ENCODE measurements at places on chromosomes 3 and 15. TPM values are rescaled to one million over a fixed set of nuclear protein-coding genes. Genes with fewer than 3 reads are reported as not detected.

GRCh38 chr3:111481551-111481950 lies 60.4 kb upstream of the CD96 start:
- no peak for DNase-seq

GRCh38 chr3:183699238-183699947 lies 1.8 kb downstream of the YEATS2 start:
- DNase-seq, result no peak

DNA sequence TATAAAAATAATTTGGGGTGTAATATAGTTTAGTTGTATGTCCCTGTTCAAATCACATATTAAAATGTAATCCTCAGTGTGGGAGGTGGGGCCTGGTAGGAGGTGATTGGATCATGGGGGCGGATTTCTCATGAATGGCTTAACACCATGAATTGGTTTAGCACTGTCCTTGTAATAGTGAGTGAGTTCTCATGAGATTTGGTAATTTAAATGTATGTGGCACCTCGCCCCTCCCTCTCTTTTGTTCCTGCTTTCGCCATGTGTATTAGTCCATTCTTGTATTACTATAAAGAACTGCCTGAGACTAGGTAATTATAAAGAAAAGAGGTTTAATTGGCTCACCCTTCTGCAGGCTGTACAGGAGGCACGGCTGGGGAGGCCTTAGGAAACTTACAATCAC lies 83.9 kb downstream of the ANXA2 start:
- no peak for DNase-seq

DNA sequence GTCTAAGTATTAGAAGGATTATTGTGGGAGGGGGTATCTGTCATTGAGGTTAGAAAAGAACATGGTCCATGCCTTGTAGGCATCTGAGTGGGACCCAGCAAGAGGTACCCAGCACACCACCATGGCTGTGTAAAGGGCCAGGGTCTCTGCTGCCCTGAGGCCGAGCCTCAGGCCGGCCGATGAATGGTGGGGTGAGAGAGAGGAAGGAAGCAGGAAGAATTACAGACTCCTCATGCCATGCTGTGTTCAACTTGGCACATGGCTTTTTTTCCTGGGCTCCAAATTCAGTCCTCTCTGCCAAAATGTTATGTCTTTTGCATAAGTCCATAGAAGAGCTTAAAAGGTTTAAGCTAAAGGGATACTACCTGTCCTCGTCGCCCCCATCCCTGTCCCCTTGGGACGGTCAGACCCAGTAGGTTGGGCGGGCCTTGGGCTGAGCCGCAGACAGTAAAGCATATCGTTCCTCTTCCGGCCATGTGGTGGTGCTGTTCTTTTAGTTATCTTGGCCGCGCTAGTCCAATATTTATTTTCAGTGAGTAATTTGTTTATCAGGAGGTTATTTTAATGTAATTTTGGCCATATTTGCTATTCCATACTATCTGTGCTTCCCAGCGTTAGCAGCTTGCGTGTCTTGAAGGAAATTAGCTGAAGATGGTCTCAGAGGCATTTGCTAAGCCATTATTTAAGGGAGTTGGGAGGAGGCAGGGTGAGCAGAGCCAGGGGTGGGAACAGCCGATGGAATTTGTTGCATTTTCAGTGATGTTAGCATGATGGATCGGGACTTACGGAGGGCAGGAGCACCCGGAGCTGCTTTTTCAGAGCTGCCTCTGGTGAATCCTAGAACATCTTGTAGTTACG lies 152.4 kb downstream of the AGBL1 start:
- DNase-seq, result no peak

DNA sequence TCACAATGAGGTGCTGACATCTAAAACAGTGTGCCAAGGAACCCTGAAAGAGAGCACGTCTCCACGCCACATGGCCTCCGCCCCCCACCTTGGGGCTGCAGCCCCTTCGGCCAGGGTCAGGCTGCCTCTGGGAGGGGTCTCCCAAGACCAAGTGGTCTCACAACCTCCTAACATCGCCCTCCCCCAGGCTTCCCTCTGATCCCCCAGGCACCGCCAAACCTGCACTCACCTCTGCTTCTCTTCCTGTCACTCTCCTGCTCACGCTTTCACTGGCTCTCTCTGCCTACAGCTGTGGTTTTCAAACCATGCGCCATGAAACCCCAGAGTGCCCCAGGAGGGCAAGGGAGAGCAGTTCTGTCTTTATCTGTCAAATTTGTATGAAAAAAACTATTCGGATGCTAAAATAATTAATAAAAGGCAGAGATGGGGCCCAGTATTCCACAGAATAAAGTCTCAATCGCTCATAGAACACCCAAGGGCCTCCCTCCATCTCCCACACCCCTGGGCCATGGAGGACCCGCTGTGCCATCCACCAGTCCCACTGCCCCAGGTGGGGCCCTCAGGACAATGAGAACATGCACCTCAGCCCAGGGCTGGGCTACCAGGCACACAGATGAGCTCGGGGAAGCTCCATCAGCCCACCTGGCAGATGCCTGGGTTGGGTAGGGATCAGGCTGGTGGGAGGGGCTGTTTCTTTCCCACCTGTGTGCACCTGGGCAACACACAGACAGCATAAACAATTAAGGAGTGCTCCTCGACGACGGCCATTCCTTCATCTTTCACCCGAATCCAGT lies 21.5 kb downstream of the CYFIP1 start:
- no peak for DNase-seq

DNA sequence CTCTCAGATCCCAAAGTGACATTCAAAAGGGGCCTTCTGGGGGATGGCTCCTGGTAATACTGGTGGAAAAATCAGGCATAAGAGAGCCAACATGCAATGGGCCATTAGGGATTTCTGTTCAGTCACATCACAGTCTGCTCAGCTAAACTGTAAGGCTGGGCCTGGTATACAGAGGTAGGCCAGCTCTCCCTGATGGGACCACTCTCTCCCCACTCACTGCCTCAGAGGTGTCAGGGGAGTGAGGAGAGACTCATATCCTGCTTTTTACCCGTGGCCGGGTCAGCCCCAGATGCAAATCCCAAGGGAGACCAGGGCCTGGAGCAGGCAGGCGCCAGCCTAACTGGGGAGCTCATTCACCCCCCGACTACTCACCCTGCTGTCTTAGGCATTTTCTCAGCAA lies 48.1 kb upstream of the TPM1 start:
- DNase-seq, result no peak

DNA sequence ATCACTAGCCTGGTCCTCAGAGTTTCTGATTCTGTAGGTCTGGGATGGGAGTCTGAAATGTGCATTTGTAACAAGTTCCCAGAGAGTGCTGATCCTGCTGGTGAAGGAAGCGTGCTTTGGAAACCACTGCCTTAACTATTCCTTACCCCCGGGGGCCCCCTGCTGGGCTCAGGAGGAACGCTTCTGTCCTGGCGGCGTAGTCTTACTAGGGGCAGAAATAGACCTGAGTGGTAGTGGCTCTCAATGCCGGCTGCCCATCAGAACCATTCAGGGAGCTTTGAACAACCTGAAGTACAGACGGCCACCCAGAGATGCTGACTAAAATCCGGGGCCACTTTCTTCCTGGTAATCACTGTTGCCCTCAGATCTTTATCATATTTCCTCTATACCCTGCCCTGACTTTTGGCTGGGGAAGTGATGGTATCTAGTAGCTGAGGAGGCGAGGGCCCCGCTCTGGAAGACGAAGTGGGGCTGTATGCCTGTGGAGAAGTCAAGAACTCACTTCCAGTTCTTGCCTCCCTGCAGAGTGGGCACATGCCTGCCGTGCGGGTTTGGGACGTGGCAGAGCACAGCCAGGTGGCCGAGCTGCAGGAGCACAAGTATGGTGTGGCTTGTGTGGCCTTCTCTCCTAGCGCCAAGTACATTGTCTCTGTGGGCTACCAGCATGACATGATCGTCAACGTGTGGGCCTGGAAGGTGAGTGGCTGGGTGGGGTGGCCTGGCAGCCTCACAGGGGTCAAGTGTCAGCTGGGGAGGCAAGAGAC lies 16.3 kb upstream of the JMJD7 start:
- peak; percentile 81 for DNase-seq

GRCh38 chr3:12706504-12707253 lies 42.8 kb upstream of the RAF1 start:
- peak; percentile 74 for DNase-seq

GRCh38 chr3:31752305-31753049 lies 219.8 kb downstream of the STT3B start:
- DNase-seq, result no peak

GRCh38 chr3:179036226-179036625 lies 35.4 kb downstream of the ZMAT3 start:
- no peak for DNase-seq

GRCh38 chr15:25070353-25070963 lies 115.7 kb downstream of the SNRPN start:
- DNase-seq, result no peak

DNA sequence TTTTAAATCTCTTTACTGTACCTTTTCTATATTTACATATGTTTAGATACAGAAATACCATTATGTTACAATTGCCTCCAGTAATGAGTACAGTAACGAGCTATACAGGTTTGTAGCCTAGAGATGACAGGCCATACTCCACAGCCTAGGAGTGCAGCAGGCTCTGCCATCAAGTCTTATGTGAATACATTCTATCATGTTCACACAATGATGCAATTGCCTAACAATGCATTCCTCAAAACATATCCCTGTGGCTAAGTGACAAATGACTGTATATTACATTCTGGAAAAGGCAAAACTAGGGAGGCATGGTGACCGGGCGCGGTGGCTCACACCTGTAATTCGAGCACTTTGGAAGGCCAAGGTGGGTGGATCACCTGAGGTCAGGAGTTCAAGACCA lies 192.4 kb upstream of the IGF1R start:
- DNase-seq, result no peak

DNA sequence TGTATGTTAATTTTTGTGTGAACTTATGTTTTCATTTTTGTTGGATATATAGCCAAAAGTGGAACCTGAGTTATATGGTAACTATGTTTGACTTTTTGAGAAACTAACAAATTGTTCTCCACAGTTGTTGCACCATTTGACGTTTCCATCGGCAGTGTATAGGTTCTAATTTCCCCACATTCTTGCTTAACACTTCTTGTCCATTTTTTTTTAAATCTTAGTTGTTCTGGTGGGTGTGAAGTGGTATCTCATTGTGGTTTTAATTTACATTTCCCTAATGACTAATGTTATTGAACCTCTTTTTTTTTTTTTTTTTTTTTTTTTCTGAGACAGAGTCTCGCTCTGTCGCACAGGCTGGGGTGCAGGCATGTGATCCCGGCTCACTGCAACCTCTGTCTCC lies 8.0 kb downstream of the NISCH start:
- DNase-seq, result no peak

GRCh38 chr15:100895721-100896120 lies 16.1 kb downstream of the ALDH1A3 start:
- DNase-seq, result no peak

GRCh38 chr15:42890161-42890913 lies 30.2 kb downstream of the TTBK2 start:
- peak; percentile 88 for DNase-seq

GRCh38 chr3:46214751-46215352 lies 6.7 kb upstream of the CCR1 start:
- DNase-seq, result no peak

DNA sequence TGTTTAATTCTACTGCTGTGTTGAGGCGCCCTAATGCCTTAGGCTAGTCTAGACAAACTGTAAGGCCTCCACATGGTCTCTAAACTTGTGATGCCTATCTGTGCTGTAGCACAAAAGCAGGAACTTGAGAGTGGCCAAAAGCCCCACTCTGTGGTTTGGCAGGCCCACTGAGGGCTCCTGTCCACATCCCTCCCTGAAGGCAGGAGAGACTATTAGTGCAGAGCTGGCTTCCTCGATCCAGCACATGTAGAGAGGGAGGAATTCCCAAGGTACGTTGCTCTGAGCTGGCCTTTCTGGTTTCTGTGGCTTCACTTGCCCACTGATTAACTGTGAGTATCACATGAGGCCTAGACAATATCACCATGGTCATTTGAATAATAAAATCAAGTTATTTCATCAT lies 90.6 kb downstream of the POLR2M start:
- no peak for DNase-seq

GRCh38 chr15:31483986-31484951 lies 157.6 kb downstream of the KLF13 start:
- no peak for DNase-seq

GRCh38 chr3:156135921-156136638 lies 15.7 kb downstream of the KCNAB1 start:
- DNase-seq, result no peak

GRCh38 chr3:85120879-85121278 lies 162.1 kb downstream of the CADM2 start:
- no peak for DNase-seq

GRCh38 chr15:71044006-71044405 lies 71.3 kb upstream of the THSD4 start:
- DNase-seq, result peak; percentile 82

GRCh38 chr15:70323111-70323851 lies 225.6 kb upstream of the TLE3 start:
- DNase-seq, result no peak

GRCh38 chr3:180321534-180321933 lies 280.4 kb upstream of the TTC14 start:
- DNase-seq, result no peak

GRCh38 chr3:174957551-174958001 lies 98.4 kb downstream of the NAALADL2 start:
- DNase-seq, result peak; percentile 39

DNA sequence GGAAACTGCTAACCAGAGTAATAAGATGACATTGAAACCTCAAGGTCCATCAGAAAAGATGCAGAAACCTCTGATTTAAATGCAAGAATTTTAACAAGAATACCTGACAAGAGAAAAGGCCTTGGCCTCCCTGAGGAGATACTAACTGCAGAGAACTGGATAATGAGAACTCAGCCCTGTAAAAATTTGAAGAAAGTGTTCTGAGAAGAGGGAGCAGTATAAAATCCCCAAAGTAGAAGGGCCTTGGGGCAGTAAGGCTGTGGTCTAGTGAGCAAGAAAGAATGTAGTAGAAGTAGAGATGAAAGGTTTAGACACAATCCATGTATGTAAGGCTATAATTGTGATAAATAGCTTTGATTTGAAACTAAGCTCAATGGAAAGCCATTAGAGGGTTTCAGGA lies 394.1 kb downstream of the ZBBX start:
- no peak for DNase-seq

GRCh38 chr15:64045774-64046420 lies 388 bp downstream of the DAPK2 start:
- DNase-seq, result no peak

DNA sequence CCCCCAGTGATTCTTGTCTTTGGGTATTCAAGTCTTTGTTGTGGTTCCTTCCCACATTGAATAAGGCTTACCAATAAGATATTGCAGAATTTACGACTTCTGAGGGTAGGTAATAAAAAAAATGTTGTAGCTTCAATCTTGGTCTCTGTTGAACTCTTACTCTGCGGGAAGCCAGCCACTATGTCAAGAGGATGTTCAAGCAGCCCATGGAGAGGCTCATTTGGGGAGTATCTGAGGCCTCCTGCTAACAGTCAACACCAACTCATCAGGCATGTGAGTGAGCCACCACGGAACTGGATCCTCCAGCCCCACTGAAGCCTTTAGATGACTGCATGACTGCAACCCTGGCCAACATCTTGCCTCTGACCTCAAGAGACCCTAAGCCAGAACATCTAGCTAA lies 3.2 kb upstream of the TBC1D23 start:
- peak; percentile 67 for DNase-seq

The SLC15A2 gene
- total RNA-seq, result 0.18 TPM

The GNAT1 gene
- total RNA-seq, result not detected

The GALK2 gene
- 51.4 TPM for total RNA-seq

The VIPR1 gene
- not detected for total RNA-seq

The ZNF639 gene
- total RNA-seq, result 50.5 TPM

The KCNH8 gene
- total RNA-seq, result not detected

The KLHL40 gene
- not detected for total RNA-seq

The CADM2 gene
- total RNA-seq, result not detected

The NME9 gene
- total RNA-seq, result not detected

The KBTBD13 gene
- not detected for total RNA-seq

The CCR2 gene
- not detected for total RNA-seq

The ARGFX gene
- not detected for total RNA-seq

The SLC2A2 gene
- not detected for total RNA-seq

The LRTM1 gene
- not detected for total RNA-seq

The ISY1 gene
- 28.5 TPM for total RNA-seq
